K562 (cell line): ENCODE measurements at places on chromosomes 12 and 14. TPM values are rescaled to one million over a fixed set of nuclear protein-coding genes. Genes with fewer than 3 reads are reported as not detected.

The DNAH10 gene
- total RNA-seq, result 0.04 and 0.07 TPM in 2 replicates

The CAPZA3 gene
- total RNA-seq, result not detected in 2 replicates

The PLEK2 gene
- not detected in 2 replicates for total RNA-seq

The KRT6C gene
- total RNA-seq, result not detected in 2 replicates

The SYNDIG1L gene
- total RNA-seq, result not detected in 2 replicates

The PLCZ1 gene
- total RNA-seq, result not detected in 2 replicates

The NXPH4 gene
- 2.2 and 2.7 TPM in 2 replicates for total RNA-seq

The MYBPC1 gene
- total RNA-seq, result not detected in 2 replicates

The KRT6B gene
- total RNA-seq, result not detected in 2 replicates

The TAS2R13 gene
- 0.44 and 0.49 TPM in 2 replicates for total RNA-seq

The MYH6 gene
- total RNA-seq, result not detected in 2 replicates

The NGDN gene
- 41.6 and 42.9 TPM in 2 replicates for total RNA-seq

- H3K4me3 ChIP-seq, result no peak overlapping the region
- H3K36me3 ChIP-seq, result no peaks in the 10 kb centered on the region
- peaks cover 40% of the 10 kb centered on the region for H3K27me3 ChIP-seq
- H3K4me1 ChIP-seq, result no peaks in the 10 kb centered on the region
Observed at GRCh38 chr14:105126981-105127329, 41.6 kb downstream of the JAG2 start.

DNA sequence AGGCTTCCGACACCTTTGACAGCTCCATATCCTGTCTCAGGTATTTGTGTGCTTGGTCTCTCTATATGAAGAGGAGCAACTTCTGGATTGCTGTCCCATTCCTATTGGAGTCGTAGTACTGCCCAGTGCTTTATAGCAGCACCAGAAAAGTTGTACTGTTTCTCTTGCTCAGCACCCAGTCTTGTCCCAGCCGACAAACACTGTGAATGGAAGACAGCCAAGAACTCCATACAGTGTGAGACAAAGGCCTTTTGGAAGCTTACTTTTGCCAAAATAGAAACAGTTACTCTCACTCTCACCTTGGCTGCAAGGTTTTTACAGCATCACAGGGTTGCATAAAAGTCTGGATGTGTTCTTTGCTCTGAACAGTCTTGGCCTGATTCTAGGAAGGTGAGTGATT lies 105.3 kb downstream of the TGFB3 start:
- no peak overlapping the region for H3K27ac ChIP-seq
- no peaks in the 10 kb centered on the region for H3K4me1 ChIP-seq
- H3K4me3 ChIP-seq, result no peak overlapping the region
- H3K36me3 ChIP-seq, result no peaks in the 10 kb centered on the region
- no peak for DNase-seq
- no peaks in the 10 kb centered on the region for H3K27me3 ChIP-seq

GRCh38 chr14:81890020-81890419 lies 356.4 kb upstream of the SEL1L start:
- H3K4me3 ChIP-seq, result no peak overlapping the region
- no peaks in the 10 kb centered on the region for H3K4me1 ChIP-seq
- no peak for DNase-seq
- H3K27me3 ChIP-seq, result no peaks in the 10 kb centered on the region
- H3K27ac ChIP-seq, result no peak overlapping the region
- H3K36me3 ChIP-seq, result no peaks in the 10 kb centered on the region

DNA sequence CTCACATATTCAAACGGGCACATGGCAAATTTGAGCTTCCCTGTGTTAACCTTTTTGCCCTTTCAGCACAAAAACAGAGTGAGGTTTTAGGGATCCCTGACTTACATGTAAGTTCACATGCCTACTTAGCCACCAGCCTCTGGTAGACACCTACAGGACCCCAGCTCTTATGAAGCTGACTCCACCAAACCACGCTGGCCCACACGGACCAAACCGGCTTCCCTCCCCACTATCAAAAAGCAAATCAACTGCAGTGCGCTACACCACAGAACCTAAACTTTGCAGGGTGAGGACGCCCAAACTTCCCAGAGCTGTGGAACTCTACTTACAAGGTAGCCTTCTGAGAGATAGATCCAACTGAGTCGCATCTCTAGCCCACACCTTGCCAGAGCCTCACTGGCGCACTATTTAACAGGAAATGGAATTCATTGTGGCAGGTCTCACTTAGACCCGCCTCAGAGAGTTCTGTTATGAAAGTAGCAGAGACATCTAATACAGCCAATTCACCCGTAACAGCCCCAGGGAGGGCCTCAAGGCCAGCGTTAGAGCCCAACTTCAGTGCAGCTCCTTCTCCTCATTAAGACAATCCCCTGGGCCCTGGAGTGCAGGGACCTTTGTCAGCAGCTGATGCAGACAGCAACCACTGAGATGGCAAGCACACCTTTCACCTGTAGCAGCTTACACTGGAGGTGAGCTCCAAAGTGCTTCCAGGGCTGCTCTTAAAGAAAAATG lies 49.2 kb downstream of the SH2B3 start:
- H3K27me3 ChIP-seq, result no peaks in the 10 kb centered on the region
- peaks cover 88% of the 10 kb centered on the region for H3K36me3 ChIP-seq
- H3K4me1 ChIP-seq, result no peaks in the 10 kb centered on the region
- H3K4me3 ChIP-seq, result no peak overlapping the region

DNA sequence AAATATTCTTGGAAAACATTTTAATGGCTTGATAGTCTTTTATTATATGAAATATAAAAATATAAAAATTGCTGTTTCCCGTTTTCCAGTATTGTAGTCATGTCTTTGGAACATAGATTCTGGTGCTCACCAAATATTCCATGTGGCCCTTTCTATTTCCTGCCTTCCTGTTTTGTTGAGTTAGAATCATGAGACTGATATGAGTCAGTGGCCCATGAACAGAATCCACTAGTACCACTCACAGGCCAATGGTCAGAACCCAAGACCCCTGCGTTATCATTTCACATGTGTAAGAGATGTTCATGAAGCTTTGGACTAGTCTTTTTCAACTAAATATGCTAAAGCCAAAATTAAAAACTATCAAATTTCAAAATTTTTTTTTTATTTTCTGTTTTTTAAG lies 56.9 kb downstream of the BICD1 start:
- DNase-seq, result no peak
- H3K4me3 ChIP-seq, result no peak overlapping the region
- H3K27me3 ChIP-seq, result no peaks in the 10 kb centered on the region
- no peak overlapping the region for H3K27ac ChIP-seq
- no peaks in the 10 kb centered on the region for H3K4me1 ChIP-seq

GRCh38 chr12:43284486-43285158 lies 267.4 kb downstream of the ADAMTS20 start:
- H3K27me3 ChIP-seq, result no peaks in the 10 kb centered on the region
- H3K36me3 ChIP-seq, result no peaks in the 10 kb centered on the region
- no peaks in the 10 kb centered on the region for H3K4me1 ChIP-seq
- H3K27ac ChIP-seq, result no peak overlapping the region
- no peak for DNase-seq

DNA sequence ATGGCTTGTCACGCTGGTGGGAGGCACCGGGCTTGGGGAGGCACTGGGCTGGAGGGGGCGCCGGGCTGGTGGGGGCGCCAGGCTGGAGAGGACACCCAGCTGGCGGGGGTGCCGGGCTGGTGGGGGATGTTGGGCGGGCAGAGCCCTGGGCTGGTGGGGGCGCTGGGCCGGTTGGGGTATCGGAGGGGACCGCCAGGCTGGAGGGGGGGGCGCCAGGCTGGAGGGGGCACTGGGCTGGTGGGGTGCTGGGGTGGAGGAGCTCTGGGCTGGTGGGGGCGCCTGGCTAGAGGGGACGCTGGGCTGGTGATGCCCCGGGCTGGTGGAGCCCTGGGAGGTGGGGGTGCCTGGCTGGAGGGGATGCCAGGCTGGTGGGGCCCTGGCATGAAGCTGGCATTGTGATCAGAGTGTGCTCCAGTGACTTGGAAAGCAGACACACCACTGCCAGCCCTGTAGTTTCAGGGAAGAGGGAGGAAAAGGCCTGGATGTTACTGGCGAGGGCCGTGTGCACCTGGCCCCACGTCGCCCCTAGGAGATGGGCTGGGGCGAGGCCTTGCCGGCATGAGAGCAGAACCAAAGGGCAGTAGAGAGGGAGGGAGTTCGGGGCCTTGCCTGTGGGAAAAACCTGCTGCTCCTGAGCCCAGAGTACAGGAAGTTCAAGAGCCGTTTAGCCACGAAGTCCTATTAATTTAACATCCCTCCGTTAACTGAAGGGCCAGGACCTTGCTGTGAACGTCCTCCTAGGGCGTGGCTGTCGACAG lies 13.1 kb downstream of the TEDC1 start:
- no peak overlapping the region for H3K4me3 ChIP-seq
- H3K27ac ChIP-seq, result no peak overlapping the region

- no peak overlapping the region for H3K27ac ChIP-seq
- H3K36me3 ChIP-seq, result no peaks in the 10 kb centered on the region
- no peak overlapping the region for H3K4me3 ChIP-seq
- H3K27me3 ChIP-seq, result peaks cover 86% of the 10 kb centered on the region
Observed at GRCh38 chr12:48777501-48778400, 11.1 kb downstream of the ADCY6 start.

GRCh38 chr12:111321317-111321716 lies 47.6 kb downstream of the PHETA1 start:
- H3K36me3 ChIP-seq, result no peaks in the 10 kb centered on the region
- no peak overlapping the region for H3K4me3 ChIP-seq
- no peak for DNase-seq
- peaks cover 21% of the 10 kb centered on the region for H3K4me1 ChIP-seq

DNA sequence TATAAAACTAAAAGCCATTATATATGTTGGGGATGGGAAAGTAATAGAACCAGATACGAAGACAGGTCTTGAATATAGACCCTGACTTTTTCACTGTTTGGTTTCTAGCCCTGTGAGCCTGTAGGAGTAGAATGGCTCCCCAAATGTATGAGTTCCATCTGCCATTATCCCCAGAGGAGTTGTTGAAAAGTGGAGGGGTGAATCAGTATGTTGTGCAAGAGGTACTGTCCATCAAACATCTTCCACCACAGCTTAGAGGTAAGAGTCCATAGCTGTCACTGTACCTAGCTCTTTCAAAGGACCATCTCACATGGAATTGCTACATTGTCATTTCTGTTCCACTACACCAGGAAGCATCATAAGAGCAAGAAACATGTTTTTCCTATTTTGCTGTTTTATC lies 1.1 kb downstream of the NCAPD2 start:
- H3K36me3 ChIP-seq, result peaks cover 53% of the 10 kb centered on the region
- peak overlapping the region; percentile 50 for H3K4me3 ChIP-seq
- DNase-seq, result no peak

GRCh38 chr14:21103411-21103709 lies 2.5 kb downstream of the TMEM253 start:
- no peaks in the 10 kb centered on the region for H3K27me3 ChIP-seq
- peaks cover 45% of the 10 kb centered on the region for H3K4me1 ChIP-seq
- no peak for DNase-seq
- H3K4me3 ChIP-seq, result peak overlapping the region; percentile 42
- no peaks in the 10 kb centered on the region for H3K36me3 ChIP-seq
- peak overlapping the region; percentile 96 for H3K27ac ChIP-seq

DNA sequence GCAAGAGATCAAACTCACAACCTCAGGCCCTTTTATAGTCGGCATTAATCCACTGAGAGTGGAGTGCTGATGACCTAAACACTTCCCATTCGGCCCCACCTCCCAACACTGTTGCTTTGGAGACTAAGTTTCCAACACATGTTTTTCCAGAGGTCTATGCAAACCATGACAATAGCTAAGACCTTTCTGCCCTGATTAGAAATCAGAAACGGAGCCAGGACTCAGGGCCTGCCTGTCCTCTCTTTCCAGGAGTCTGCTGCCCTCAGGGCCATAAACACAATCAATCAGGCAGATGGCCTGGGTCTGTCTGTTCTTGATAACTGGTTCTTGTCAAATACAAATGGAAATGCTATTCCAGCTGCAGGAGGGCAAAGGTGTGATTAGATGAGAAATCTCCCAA lies 97.2 kb upstream of the PSMC1 start:
- H3K36me3 ChIP-seq, result no peaks in the 10 kb centered on the region
- no peak for DNase-seq
- H3K27me3 ChIP-seq, result no peaks in the 10 kb centered on the region

GRCh38 chr12:32503730-32504129 lies 104.4 kb downstream of the FGD4 start:
- no peaks in the 10 kb centered on the region for H3K4me1 ChIP-seq
- H3K36me3 ChIP-seq, result no peaks in the 10 kb centered on the region
- H3K4me3 ChIP-seq, result no peak overlapping the region
- H3K27me3 ChIP-seq, result peaks cover 7% of the 10 kb centered on the region
- no peak overlapping the region for H3K27ac ChIP-seq

GRCh38 chr14:67576216-67576955 lies 23.7 kb downstream of the PIGH start:
- H3K27ac ChIP-seq, result no peak overlapping the region
- no peaks in the 10 kb centered on the region for H3K4me1 ChIP-seq
- H3K36me3 ChIP-seq, result no peaks in the 10 kb centered on the region
- no peak overlapping the region for H3K4me3 ChIP-seq
- H3K27me3 ChIP-seq, result no peaks in the 10 kb centered on the region

- H3K4me1 ChIP-seq, result no peaks in the 10 kb centered on the region
- H3K4me3 ChIP-seq, result no peak overlapping the region
- no peak overlapping the region for H3K27ac ChIP-seq
- no peak for DNase-seq
Observed at GRCh38 chr14:61284001-61284400, 2.9 kb upstream of the TMEM30B start.

DNA sequence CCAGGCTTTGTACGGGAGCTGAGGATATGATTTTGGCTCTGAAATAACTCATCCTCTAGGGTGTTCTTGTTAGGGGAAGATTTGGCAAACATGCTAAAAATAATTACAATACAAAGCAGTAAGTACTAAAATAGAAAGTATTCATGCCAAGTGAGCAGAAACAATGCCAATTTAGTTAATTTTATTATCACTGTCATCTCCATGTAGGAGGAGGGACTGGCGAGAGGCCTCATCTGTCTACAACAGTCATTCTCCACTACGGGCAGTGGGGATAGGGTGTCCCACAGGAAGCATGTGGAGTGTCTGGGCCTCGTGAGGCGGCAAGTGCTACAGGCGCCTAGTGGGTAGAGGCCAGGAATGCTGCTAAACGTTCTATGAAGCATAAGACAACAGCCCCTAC lies 3.3 kb downstream of the ISM2 start:
- H3K27me3 ChIP-seq, result peaks cover 30% of the 10 kb centered on the region
- H3K36me3 ChIP-seq, result no peaks in the 10 kb centered on the region
- DNase-seq, result no peak
- H3K27ac ChIP-seq, result no peak overlapping the region

DNA sequence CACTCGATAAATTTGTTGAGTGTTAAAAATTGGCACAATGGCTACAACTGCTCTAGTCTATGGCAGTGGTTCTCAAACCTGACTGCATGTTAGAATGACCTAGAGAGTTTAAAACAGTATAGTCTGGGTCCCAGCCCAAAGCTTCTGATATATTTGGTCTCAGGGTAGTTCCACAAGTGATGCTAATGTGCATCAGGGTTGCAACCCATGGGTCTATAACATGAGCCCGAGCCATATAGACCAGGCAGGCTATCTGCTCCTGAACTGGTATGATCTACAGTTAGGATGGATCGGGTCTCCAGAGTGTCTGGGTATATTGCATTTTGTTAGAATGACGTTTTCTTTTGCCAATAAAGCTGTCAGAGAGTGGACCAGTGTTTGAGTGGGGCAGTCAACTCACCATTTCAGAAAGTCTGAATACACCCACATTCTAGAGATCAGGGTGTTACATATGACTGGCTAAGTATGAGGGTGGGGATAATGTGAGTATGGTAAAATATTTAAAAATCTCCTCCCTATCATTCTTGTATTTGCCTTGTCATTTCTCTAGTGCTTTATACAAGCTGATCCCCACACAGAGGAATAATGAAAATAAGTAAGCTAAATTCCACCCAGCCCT lies 80.9 kb downstream of the FRMD6 start:
- H3K27ac ChIP-seq, result no peak overlapping the region
- no peak for DNase-seq
- H3K4me3 ChIP-seq, result no peak overlapping the region
- H3K4me1 ChIP-seq, result no peaks in the 10 kb centered on the region
- no peaks in the 10 kb centered on the region for H3K27me3 ChIP-seq
